ENCODE measurements at places on chromosomes 2 and 18.

DNA sequence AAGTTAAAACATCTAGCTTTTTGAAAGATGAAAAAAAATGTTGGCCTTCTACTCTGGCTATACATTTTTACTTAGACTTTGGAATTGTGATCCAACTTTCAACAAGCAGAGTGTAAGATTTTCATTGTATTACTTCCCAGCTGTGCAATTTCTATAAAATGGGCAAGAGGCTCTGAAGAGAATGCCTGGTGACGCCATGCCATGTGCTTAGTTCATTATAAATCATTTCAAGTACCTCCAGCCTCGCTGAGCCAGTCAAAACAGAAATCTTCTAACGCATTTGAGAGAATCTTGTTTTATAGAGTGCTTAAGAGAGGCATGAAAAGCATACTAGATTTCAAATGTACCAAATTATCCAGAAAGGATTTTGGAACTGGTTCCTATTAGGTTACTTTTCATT, 10.1 kb upstream of the STK17B start:
- no peak for DNase-seq

DNA sequence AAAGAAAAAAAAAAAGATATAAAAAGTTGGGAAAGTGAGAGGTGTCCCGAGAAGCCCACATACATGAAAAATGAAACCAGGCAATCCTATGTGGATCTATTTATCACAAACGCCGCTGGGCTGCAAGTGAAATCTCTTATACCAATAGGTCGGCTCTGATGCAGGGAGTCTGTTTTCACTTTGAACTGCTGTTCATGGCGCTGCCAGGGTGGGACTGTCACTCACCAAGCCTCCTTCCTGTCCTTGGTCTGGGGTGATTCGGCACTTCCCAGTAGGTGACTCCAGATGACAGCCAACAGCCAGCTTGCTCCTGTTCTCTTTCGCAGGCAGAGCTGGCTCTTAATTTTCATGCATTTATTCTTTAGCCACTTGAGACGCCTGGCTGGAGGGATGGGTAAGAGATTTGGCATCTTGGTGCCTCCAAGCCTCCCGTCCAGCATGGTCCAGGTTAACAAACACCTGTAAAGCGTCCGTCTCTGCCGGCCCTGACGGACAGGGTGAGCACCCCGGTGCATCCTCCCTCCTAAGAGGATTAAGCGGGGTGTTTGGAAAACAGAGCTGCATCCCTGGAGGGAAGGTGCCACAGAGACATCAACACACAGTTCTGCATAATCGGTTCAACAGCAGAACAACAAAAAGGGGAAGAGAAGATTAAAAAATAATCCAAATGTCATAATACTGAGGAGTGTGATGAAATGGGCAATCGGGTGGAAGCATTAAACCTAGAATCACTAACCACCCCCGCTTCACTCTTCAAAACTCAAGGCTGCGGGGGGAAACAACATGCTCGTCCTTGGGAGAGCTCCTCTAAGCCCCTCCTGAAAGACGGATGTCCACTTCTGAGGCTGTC, 58.7 kb downstream of the STEAP3 start:
- no peak for DNase-seq

- DNase-seq: no peak
Observed at GRCh38 chr2:240300261-240300821, 135.1 kb upstream of the GPC1 start.

DNA sequence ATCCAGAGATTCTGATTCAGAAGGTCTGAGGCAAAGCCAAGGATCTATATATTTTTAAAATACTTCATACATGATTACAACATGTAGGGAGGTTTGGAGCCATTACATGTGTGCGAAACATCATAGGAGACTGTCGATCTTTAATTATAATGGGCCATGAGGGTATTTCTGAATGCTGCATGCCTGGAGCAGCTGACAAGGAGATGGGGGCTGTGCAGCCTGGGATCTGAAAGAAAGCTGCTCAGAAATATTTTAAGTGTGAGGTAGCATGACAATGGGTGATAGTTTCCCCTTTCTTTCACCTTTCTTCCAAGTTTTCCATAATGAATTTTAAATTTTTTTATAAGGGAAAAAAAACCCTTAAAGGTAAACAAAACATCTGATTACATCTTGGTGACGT, 102.0 kb upstream of the DNMT3A start:
- DNase-seq: no peak

DNA sequence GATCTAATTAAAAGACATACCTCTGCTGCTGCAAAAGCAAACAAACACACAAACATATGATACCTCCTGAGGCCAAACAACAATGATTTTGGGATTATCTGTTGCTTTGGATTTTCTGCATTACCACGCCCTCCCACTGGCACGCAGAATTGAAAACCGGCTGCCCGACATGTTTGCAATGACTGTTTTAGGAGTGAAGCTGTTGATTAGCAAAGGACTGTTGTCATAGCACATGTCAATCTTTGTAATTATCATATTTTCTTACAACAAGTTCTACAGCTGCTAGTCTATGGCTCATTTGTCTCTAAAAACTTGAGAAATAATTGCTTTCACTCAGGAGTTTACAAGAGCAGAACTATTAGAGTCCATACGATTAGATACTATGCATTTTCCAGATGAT, 94.4 kb upstream of the MEIS1 start:
- DNase-seq: no peak

DNA sequence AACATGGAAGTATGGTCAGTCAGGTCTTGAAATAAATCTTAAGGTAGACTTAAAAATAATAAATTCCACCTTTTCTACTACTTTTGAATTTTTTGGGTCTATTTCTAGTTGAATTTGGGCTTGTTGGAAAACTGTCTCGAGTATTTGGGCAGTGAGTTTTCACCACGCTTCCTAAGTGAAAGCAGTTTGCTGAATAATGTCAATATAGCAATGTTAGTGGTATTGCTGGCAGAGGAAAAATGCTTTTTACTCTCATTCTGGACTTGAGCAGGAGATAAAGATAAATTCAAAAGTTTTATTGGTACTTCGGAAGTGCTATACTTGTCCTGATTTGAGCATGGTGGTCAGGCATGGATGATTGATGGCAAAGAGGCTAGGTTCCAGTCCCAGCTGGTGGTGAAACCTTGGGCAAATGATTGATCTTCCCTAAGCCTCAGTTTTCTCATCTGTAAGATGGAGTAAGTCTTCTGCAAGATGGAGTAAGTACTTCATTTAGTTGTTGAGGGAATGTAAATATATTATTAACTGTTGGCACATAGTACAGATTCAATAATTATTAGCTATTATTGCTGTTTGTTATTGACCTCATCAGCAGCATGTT, 503.5 kb upstream of the ZEB2 start:
- DNase-seq: no peak

- no peak for DNase-seq
Observed at GRCh38 chr2:203918264-203918663, 18.3 kb upstream of the ICOS start.

- DNase-seq: no peak
Observed at GRCh38 chr2:134432435-134432883, 178.6 kb downstream of the MGAT5 start.

GRCh38 chr2:10688921-10689807, 611 bp downstream of the NOL10 start:
- peak; percentile 6 for DNase-seq

DNA sequence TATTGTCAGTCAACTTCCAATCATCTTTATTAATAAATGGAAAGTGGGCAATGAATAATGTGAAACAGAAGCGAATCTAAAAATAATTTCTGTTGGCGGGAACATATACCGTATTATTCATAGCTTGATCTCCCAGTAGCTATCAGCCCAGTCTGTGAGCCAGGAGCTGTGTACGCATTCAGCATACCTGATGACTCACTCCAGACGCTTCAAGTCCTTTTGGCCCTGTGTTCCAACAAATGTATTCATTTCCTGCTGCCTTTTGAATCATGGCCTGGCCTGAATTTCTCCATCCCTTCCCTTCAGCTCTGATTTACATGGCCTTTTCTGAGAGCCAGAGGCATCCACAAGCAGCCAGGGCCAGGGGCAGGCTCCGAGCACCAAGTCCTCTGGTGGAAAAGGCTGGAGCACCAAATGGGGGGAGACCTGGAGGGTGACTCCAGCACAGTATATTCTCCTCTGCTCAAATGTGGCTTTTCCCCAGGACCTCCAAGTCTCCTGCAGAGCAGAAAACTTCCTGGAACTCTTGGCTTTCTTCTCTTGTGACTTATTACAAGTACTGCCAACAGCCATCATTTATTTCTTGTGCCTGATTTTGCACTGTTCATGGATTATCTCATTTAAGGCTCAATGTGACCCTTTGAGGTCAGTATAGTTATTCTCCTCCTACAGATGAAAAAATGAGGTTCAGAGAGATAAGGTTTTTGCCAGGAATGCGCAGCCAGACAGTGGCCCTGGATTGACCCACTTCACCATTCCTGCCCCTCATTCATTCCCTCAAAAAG, 108.7 kb downstream of the EN1 start:
- no peak for DNase-seq

DNA sequence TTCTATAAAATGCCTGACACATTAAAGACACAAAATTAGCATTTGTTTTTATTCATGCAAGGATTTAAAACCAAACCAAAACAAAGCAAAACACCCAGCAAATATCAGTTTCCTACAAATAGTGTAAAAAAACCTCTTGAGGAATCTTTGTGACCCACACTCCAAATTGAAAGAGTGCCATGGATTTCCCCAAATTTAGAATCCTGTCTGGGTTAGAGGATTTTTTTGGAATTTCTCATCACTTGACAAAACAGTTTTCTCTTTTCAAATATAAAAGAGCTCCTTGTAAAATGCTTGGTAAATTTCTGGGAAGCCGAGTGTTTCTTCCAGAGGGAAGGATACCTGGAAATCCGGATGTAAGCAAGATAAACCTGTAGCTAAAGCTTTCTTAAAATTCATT, 1.7 kb upstream of the FN1 start:
- no peak for DNase-seq

DNA sequence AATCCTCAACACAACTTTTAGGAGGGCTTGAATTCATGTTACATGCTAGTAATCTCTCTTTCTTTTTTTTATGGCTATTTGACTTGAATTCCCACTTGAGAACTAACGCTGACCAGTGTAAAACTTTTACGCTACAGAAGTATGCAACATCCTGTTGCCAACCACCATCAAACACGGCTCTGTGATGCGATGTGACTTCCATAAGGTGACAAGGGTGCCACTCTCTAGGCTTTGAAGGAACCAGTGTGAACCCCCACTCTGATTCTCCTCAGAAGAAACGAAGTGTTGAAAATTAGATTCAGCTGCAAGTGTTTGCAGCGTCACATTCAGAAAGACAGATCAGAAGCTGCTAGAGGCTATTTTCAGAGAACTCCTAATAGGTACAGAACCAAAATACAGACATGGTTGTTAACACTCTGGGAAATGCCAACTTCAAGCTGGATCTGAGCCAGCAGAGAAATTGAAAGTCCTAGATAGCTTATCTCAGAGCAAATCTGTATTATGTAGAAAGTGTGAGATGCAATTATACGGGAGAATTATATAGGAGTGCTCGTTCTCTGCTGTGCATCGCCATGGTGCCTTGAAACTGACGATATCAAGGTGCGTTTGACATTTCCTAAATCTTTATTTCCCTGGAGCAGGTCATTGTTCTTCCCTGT, 271.2 kb downstream of the LPIN1 start:
- no peak for DNase-seq

DNA sequence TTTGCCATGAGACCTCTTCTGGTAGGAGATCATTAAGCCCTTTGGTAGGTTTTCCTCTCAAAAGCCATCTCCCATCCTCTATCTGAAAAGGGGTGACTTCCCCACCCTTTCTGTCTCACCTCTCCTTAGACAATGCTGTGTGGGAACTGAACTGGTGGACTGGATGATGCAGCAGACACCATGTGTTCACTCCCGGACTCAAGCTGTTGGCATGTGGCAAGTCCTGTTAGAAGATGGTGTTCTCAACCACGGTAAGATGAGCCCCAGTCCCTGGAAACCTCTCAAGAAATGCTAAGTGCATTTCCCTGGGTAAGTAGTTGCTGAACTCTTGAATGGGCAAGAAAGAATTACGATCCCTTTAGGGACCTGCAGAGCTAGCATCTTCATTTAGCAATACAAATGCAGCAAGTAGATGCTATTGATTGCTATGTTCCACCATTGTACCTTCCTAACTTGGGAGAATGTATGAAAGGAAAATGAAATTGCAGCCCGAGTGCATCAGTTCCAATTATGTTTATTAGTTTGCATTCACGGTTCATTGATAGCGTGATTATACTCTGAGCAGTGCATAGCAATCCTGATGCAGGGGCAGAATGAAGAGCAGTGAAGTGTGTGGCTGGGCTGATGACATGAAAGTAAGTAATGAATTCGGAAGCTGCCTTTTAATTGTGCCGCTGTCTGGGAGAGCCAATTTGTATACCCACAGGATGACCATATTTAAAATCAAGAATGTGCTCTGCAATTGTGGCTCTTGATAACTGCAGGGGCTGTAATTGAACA, 110.0 kb upstream of the MAP3K20 start:
- DNase-seq: no peak

GRCh38 chr18:715626-716025, 3.2 kb upstream of the ENOSF1 start:
- no peak for DNase-seq

GRCh38 chr18:5420906-5421305, 122.9 kb downstream of the EPB41L3 start:
- no peak for DNase-seq

- DNase-seq: no peak
Observed at GRCh38 chr18:8001711-8002301, 434.7 kb downstream of the PTPRM start.

All from stimulated activated CD4-positive, alpha-beta T cell treated with anti-CD3 and anti-CD28 coated beads, Interleukin-12 subunit alpha, Interleukin-12 subunit beta, amount 100 ng/mL, for 4 hours (primary cell).